ENCODE measurements at places on chromosomes 6 and 20. TPM values are rescaled to one million over a fixed set of nuclear protein-coding genes. Genes with fewer than 3 reads are reported as not detected.

- DNase-seq: no peak
- no peaks in the 10 kb centered on the region for H3K27me3 ChIP-seq
- H3K4me3 ChIP-seq: no peak overlapping the region
- no peaks in the 10 kb centered on the region for H3K4me1 ChIP-seq
- no peak overlapping the region for H3K27ac ChIP-seq
- no peaks in the 10 kb centered on the region for H3K36me3 ChIP-seq
Measured at GRCh38 chr6:5160206-5160605, 75.1 kb downstream of the PPP1R3G start.

Gene PTGIS
- not detected for total RNA-seq

DNA sequence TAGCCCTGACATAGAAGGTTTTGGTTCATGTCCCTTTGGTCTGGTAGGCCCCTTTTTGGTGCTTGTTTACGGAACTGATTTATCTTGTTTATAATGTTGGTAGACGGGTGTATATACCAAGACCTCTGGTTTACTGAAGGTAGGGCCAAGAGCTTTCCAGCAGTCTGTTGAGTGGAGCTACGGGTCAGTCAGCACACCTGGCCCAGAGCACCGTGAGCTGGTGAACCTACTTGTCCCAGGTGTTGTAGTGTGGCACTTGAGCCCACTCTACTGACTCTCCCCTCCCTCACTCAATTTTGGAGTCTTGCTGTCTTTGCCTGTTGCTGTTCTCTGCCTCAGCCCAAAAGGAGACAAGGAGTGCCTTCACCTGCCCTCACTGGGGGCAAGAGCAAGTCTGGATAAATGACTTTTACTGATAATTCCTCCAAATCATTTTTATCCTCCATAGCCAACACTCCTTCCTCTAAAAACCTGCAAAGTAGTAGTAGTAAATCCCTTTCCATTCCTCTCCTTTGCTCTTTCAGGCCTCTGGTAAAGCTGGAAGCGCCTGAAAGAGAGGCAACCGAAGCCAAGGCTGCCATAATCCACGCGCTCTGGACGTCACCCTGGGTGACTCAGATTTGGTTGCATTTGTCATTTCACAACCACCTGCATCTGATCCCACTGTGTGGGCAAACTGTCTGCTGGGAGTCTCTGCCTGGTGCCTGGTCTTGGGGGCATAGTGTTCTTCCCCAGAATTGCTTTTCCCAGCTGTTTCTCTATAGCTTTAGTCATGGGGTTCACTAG, 22.2 kb downstream of the RREB1 start:
- no peaks in the 10 kb centered on the region for H3K27me3 ChIP-seq
- H3K4me1 ChIP-seq: peaks cover 40% of the 10 kb centered on the region
- DNase-seq: no peak
- H3K36me3 ChIP-seq: no peaks in the 10 kb centered on the region

Gene HLA-DQA2
- 173 TPM for total RNA-seq

Gene ANKRD66
- total RNA-seq: not detected

DNA sequence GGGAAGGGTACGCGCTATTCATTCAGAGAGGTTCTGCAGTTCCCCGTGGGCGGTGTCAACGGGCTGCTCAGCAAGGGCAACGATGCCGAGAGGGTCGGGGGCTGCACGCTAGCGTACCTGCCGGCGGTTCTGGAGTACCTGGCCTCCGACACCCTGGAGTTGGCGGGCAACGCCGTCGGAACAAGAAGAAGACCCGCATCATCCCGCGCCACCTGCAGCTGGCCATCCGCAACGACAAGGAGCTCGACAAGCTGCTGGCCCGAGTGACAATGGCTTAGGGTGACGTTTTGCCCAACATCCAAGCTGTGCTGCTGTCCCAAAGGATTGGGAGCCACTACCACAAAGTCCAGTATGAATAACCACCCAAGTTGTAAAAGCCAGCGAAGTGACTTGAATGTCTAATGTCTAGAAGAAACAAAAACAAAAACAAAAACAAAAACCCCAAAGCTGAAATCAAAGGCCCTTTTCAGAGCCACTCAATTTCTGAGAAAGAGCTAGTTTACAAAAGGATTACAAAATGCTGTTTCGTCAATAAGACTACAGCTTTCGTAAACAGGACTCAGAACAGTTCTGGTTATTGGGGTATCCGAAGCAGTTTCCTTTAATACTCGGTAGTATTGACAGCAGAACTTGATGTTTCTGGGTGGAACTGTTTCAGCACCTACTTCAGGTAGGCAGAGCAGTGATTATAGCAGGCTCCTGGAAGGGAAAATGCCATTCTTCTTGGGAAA, 21.9 kb upstream of the SLC17A4 start:
- H3K27ac ChIP-seq: no peak overlapping the region
- no peaks in the 10 kb centered on the region for H3K4me1 ChIP-seq
- no peak overlapping the region for H3K4me3 ChIP-seq
- no peak for DNase-seq
- H3K36me3 ChIP-seq: no peaks in the 10 kb centered on the region

DNA sequence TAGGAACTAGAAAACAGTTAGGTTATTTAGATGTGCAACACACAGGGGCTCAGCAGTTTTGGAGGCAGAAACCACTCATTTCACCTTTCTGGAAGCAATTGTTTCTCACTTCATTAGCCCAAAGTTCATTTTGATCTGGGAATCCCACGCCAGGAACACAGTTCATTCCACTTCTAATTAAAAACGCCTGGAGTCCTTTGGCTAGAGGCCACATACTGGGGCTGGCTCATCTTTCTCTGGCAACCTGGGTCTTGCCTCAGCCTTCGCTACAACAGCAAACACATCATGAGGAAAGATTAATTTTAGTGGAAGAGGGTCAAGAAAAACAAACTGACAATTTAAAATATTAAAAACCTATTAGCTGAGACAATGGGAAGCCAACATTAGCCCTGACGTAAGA, 69.7 kb downstream of the RFPL4B start:
- H3K4me3 ChIP-seq: no peak overlapping the region
- DNase-seq: no peak
- peaks cover under 1% of the 10 kb centered on the region for H3K27me3 ChIP-seq
- H3K4me1 ChIP-seq: no peaks in the 10 kb centered on the region
- no peaks in the 10 kb centered on the region for H3K36me3 ChIP-seq

DNA sequence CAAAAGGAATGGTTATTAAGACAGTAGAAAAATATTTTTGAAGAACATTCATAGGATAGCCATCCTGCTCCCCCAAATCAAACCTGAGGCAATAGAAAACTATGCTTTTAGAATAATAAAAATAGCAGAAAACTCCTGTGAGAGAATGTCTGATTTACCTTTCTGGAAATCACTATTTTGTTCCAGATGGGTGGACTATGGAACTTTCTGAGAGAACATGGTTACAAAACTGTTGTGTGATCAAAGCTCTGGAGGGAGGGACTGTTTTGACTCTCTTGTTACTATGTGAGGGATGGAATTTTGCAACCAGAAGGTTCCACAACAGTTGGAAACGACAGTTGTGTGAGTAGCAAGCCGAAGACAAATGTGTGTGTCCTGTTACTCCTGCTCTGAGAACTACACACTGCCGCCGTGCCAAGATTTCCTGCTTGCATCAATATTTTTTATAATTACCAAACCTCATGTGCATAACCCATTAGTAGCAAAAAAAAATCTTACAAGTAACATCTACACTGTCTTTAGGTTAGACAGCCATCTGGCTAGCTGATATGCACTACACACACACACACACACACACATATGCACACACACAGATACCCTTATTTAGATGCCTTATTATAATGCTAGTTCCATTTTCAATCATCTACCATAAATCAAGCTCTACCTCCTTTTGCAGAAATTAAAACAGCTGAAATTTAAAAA, 11.0 kb upstream of the HIVEP1 start:
- H3K36me3 ChIP-seq: no peaks in the 10 kb centered on the region
- H3K4me1 ChIP-seq: no peaks in the 10 kb centered on the region
- H3K27ac ChIP-seq: no peak overlapping the region
- H3K27me3 ChIP-seq: no peaks in the 10 kb centered on the region

Gene AKAP12
- 0.15 TPM for total RNA-seq

Gene GNRH2
- 2.5 TPM for total RNA-seq

Gene C6orf141
- total RNA-seq: not detected

Gene EYS
- total RNA-seq: not detected

- H3K4me3 ChIP-seq: no peak overlapping the region
- no peak for DNase-seq
- H3K4me1 ChIP-seq: peaks cover 4% of the 10 kb centered on the region
- H3K27ac ChIP-seq: no peak overlapping the region
Measured at GRCh38 chr6:106183430-106183829, 97.3 kb downstream of the PRDM1 start.

DNA sequence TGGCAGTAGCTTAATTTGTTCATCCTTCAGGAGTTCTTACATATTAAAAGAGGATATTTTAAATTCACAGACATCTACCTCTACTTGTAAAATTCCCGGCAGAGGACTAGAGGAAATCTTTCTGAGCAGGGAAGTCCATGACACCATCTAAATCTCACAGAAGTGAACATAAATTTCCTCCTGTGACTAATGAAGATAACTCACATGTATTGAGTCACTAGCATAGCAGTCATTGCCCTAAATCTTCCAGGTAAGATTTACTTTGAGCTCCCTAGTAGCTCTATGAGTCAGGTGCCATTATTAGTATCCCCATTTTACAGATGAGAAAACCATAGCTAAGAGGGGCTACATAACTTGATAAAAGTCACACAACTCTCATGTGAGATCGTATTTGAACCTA, 1058.6 kb upstream of the FLRT3 start:
- H3K36me3 ChIP-seq: no peaks in the 10 kb centered on the region
- DNase-seq: no peak
- no peak overlapping the region for H3K27ac ChIP-seq

GRCh38 chr6:148195511-148195910, 147.1 kb upstream of the SASH1 start:
- H3K4me3 ChIP-seq: no peak overlapping the region
- H3K27me3 ChIP-seq: peaks cover 11% of the 10 kb centered on the region
- DNase-seq: no peak
- no peaks in the 10 kb centered on the region for H3K4me1 ChIP-seq

DNA sequence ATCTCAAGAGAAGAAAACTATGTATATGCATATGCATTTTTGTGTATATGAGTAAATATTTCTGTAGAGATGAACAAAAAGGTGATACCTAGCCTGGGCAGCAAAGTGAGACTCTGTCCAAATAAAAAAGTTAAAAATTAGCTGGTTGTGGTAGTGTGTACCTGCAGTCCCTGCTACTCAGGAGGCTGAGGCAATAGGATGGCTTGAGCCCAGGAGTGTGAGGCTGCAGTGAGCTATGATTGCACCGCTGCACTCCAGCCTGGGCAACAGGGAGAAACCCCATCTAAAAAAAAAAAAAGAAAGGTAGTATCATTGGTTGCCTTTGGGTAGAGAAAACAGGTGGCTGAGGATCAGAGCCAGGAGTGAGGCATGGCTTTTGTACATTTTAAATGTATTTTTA, 50.9 kb downstream of the KLHL31 start:
- H3K36me3 ChIP-seq: no peaks in the 10 kb centered on the region
- no peaks in the 10 kb centered on the region for H3K4me1 ChIP-seq
- H3K4me3 ChIP-seq: no peak overlapping the region
- no peaks in the 10 kb centered on the region for H3K27me3 ChIP-seq
- DNase-seq: no peak

DNA sequence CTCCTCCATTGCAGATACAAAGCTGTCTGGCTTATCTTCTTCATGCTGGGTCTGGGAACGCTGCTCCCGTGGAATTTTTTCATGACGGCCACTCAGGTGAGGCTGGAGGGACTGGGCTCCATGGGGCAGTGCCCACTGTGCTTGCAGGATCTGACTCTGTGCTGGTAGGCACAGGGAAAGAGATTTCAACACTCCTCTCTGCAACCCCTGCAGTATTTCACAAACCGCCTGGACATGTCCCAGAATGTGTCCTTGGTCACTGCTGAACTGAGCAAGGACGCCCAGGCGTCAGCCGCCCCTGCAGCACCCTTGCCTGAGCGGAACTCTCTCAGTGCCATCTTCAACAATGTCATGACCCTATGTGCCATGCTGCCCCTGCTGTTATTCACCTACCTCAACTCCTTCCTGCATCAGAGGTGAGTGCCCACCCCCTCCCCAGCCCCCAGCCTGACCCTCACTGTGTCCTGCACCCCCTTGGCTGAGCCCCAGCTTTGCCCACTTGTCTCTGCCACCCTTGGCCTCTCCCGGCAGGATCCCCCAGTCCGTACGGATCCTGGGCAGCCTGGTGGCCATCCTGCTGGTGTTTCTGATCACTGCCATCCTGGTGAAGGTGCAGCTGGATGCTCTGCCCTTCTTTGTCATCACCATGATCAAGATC, 6.1 kb downstream of the SLC29A1 start:
- DNase-seq: no peak
- no peaks in the 10 kb centered on the region for H3K36me3 ChIP-seq
- H3K4me3 ChIP-seq: no peak overlapping the region
- no peaks in the 10 kb centered on the region for H3K27me3 ChIP-seq
- no peak overlapping the region for H3K27ac ChIP-seq

- no peak overlapping the region for H3K27ac ChIP-seq
Measured at GRCh38 chr20:24934101-24934661, 14.9 kb upstream of the CST7 start.

GRCh38 chr6:120903836-120904235, 430.4 kb downstream of the TBC1D32 start:
- no peak for DNase-seq
- no peak overlapping the region for H3K27ac ChIP-seq
- H3K27me3 ChIP-seq: no peaks in the 10 kb centered on the region
- no peaks in the 10 kb centered on the region for H3K36me3 ChIP-seq
- no peak overlapping the region for H3K4me3 ChIP-seq

Gene KIAA1755
- not detected for total RNA-seq

- H3K27ac ChIP-seq: no peak overlapping the region
- no peak overlapping the region for H3K4me3 ChIP-seq
- H3K27me3 ChIP-seq: peaks cover 5% of the 10 kb centered on the region
- H3K36me3 ChIP-seq: no peaks in the 10 kb centered on the region
- no peak for DNase-seq
Measured at GRCh38 chr6:7550433-7550801, 8.9 kb downstream of the DSP start.

DNA sequence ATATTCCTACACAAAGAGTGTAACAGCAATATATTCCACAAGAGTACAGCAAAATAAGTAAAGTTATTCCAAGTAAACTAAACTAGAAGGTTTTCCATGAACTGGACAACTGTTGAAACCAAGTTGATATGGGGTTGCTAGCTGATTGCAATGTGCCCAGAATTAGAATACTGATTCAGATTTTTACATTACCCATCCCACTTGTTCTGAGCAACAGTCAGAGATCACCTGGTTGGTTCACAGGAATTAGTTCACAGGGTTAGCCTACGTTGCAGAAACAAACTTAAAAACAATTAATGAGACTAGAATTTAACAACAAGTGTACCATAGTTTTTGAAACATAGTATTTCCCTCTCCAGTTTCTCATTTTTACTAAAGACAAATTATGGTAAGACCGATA, 49.1 kb downstream of the CEP85L start:
- no peaks in the 10 kb centered on the region for H3K27me3 ChIP-seq
- H3K27ac ChIP-seq: no peak overlapping the region
- H3K4me1 ChIP-seq: no peaks in the 10 kb centered on the region
- DNase-seq: no peak

DNA sequence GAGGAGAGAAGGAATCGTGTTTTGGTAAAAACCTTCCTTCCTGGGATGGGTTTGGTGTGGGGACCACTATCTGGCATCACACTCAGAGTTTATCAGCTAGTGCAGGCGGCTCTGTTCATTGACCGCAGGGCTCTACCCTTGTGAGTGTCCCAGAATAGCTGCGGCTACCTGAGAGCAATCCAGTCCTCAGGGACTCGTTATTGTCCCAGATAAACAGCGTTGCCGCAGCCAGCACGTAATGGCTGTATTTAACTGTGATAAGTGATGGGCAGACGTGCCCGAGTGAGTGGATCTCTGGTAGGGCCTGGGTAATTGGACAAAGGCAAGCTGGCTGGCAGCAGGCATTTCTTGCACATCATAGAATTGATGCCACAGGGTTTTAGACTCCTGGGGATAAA, 163.3 kb downstream of the SOBP start:
- H3K27ac ChIP-seq: no peak overlapping the region
- H3K36me3 ChIP-seq: no peaks in the 10 kb centered on the region
- peaks cover 54% of the 10 kb centered on the region for H3K4me1 ChIP-seq
- H3K4me3 ChIP-seq: no peak overlapping the region

Data from B cell (primary cell).